ENCODE measurements at places on chromosomes 13 and 19. TPM values are rescaled to one million over a fixed set of nuclear protein-coding genes. Genes with fewer than 3 reads are reported as not detected.

Gene TNFRSF19
- 46.6 TPM for polyA plus RNA-seq

DNA sequence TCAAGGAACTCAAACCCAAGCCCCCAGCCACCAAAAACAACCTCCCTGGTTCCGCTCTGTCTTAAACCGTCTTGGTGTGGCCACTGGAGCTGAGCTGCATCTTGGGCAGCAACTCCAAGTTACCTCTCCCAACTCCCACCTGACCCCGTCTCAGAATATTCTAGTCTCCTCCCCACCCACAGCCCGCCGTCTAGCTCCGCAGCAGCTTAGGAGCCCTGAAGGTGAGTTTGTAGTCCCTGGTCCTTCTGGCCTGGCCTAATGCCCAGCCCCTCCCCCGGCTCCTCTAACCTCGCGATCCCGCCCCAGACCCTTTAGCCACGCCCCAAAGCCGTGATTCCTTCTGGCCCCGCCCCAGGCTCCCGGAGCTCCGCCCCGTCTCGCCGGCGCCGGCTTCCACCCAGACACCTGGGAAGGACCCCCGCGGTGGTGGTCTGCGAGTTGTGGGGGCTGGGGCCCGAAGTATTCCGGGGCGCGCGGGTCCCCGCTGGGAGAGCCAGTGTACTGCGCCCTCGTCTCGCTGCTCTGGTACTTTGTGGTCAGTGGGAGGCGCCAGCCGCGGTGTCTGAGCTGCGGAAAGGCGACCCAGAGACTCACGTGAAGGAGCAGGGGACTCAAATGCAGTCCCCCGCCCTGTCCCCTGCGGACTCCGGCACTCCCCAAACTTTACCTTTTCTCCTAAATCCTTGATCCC lies 2.5 kb upstream of the LHB start:
- DNase-seq = no peak

- DNase-seq = peak; percentile 39
Observed at GRCh38 chr13:33644581-33645543, 173.1 kb upstream of the RFC3 start.

GRCh38 chr19:5445561-5446055 lies 9.6 kb upstream of the ZNRF4 start:
- DNase-seq = no peak

DNA sequence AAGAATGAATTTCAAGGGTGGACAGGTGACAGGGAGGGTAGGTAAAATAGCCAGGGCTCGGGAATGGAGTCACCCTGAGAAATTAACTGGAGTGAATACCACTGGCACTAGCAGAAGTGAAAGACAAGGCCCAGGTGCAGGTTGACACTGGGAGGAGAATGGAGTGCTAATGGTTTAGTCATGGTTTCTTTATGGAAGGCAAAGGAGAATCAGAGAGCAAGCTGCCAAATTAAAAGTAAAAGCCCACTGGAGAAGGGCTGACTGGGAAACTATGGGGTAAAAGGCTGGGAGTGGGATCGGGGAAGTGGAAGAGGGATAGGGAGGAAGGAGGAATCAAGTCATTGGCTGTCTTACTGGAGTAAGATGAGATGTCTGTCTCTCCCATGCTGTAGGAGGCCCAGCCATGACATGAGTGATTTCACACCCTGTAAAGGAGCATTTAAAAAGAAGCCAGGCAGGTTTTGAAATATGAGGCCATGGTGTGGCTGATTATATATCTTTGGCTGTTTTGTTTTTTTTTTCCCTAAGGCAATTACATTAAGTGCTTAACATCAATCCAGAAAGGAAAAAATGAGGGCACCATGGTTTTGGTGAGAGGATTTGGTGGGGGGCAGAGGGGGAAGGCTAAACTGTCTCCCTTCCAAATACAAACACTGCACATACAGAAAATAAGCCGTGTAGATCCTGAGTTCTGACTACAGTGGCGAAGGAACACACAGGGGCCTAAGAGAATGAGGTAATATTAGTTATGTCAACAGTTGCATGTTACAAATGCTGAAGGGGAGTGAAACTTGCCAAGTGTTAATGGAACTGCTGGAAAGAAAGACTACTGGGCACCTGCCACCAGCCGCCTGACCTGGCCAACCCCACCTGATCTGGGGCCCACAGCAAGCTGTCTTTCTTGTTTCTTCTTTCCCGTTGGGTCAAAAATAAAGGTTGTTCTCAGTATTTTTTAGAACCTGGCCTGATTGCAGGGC lies 183.5 kb upstream of the TSC22D1 start:
- DNase-seq = peak; percentile 63

DNA sequence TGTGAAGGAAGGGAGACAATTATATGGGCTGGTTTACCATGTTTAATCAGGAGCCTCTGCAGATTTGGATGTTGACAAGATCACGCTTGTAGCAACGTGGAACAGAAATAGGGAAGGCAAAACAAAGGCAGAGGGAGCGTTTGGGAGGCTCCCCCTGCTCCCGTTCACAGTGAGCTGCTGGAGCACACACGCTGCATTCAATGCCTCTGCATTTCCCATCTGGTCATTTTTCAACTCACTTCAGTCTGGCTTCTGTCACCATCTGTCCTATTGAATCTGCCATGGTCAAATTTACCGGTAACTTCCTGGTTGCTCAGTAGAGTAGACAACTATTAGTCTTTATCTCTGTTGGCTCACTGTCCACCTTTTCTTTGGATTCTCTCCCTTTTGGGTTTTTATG lies 91.0 kb downstream of the NHLRC3 start:
- no peak for DNase-seq

DNA sequence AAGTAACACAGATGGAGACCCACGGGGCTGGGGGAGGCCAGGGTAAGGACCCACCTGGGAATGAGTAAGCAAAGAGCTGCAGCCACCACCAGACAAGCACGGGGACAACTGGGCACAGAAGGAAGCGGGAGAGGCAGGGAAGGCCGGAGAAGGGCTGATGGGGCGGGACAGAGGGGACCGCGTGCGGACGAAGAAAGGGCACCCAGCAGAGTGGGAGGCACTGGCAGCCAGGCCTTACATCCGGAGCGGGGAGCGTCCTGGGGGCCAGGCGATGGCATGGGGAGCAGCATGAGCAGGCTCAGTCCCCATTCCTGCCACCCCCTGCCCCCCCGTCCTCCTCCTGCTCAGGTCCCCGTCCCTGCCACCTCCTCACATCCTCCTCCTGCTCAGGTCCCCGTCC lies 3.0 kb downstream of the PROZ start:
- no peak for DNase-seq
